ENCODE measurements at places on chromosomes 1 and 21.

DNA sequence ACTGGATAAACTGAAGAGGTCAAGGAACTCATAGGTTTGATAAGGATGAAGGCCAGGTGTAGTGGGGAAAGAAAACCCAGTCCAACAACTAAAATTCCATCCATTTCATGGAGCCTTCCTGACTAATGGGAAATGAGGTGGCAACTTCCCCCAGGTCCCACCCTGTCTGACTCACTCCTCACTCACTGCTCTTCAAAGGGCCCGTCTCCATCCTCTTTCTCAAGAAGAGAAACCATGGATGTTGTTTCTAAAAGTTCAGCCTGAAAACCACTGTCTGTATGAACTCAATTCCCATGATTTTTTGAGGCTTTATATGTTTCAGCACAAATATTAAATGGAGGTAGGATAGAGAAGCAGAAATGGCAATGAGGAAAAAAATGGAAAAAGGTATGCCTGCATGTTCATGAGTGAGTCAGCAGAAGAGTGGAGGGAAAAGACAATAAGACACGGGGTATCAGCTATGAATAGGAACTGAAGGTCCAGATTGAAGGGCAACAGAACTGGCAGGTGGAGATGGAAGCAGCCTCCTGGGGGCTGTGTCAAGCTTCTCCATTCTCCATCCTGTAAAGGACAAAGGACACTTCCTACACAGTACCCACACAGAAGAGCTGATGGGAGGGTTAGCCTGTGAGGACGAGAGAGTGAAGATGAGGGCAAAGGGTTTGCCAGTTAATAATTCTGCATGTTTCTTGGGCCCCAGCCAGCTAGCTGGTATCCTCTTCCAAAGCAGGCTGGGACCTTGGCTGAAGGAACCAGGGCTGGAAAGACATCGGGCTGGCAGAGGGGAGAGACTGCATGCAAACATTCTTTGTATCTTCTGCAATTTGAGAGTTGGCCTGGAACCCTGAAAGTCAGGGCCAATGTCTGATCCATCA is 5.5 kb upstream of the ELOVL1 start:
- DNase-seq, result no peak

DNA sequence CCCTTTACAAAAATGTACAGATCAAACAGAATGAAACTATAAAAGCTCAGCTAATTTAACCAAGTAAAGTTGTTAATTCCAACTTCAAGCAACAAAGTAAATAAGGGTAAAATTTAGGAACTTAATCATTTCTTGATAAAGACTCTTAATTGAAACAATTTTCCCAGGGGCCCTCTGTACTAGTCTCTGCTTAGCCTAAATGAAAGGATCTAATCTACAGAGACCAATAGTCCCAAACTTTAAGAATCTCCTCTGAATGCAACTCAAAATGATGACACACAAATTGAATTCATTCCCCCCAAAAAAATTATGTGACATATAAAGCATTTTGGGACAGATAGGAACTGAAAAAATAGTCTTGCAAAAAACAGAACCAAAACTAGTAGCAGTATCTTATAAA is 16.6 kb downstream of the EYA3 start:
- no peak for DNase-seq

DNA sequence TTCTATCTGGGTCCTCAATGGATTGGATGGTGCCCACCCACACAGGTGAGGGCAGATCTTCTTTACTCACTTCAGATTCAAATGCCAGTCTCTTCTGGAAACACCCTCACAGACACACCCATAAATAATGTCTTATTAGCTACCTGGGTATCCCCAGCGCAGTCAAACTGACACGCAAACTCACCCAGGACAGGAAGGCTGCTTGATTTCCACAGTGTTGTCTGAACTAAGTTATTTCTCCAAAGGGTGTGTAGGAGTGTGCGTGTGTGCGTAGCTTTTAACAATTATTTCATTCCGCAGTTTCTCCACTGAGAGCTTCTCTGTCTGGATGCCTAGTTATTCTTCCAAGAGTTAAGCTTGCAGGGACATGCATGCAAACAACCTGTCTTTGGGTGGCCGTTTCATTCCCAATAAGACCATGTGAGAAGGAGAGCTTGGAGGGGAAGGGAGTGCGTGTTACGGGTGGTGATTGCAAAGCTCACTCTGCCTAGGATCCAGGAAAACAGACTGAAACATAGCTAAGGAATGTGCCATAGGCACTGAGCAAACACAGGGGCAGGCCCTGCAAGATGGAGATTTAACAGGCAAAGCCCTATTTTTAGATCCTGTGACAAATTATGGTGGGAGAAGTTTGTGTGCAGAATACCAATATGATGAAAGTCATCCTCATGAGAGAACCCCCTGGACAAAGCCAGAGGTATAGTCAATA is 269.7 kb downstream of the DYRK1A start:
- peak; percentile 14 for DNase-seq

DNA sequence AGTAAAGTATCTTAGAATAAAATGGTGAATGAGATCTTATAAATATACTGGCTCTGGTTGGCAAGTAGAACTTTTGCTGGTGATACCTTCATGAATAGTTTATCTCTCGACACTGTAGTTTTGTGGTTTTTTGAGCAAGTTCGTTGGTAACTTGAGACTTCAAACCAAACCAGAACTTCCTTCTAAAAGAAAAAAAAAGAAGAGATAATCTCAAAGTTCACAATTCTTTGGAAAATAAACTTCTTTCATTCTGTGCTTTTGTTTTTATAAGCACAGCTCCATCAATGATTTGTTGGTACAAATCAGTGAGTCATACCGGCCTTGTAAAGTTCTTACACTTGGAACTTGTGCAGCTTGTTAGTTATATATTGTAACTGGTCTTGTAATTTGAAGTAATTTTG is 2.3 kb downstream of the HIPK1 start:
- no peak for DNase-seq

GRCh38 chr21:18801468-18801867 is 397.9 kb upstream of the TMPRSS15 start:
- DNase-seq, result peak; percentile 36

- DNase-seq, result no peak
Measured at GRCh38 chr1:214332946-214333798, 52.2 kb downstream of the SMYD2 start.

GRCh38 chr1:11507309-11507708 is 28.4 kb downstream of the DISP3 start:
- no peak for DNase-seq

GRCh38 chr1:82226186-82226505 is 425.4 kb downstream of the ADGRL2 start:
- peak; percentile 7 for DNase-seq

- no peak for DNase-seq
Measured at GRCh38 chr1:195005338-195005737, 1602.9 kb downstream of the KCNT2 start.

DNA sequence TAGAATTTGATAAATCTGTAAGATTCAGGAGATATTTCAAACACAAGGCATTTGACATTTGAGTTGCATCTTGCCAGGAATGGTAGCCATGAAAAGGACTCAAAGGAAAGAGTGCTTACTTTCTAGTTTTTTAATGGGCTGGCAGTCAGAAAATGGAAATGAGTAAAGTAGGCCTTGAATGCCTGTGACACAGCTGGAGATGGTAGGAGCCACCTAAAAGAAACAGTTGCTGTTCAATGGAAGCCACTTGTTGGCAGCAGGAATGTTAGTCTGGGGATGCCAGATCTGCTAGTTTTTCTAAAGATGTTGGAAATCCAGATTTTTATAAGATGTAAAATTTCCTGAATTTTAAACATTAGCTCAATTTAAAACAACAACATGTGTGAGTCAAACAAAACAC is 43.6 kb downstream of the CACHD1 start:
- no peak for DNase-seq

- DNase-seq, result no peak
Measured at GRCh38 chr1:3999941-4000735, 100.1 kb upstream of the C1orf174 start.

- DNase-seq, result no peak
Measured at GRCh38 chr21:45334591-45335081, 46.9 kb upstream of the POFUT2 start.

DNA sequence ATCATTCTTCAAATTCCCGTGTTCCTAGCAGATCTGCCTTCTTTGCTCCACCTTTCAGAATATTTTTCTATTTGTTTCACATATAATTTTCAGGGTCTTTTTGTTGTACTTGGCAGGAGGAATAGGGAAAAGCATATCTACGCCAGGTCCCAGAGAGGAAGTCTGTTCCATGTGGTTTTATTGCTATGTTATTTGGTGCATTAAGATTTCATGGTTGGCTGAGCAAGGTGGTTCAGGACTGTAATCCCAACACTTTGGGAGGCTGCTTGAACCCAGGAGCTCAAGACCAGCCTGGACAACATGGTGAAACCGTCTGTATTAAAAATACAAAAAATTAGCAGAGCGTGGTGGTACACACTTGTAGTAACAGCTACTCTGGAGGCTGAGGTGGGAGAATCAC is 36.1 kb downstream of the COL6A1 start:
- DNase-seq, result no peak

- DNase-seq, result no peak
Measured at GRCh38 chr1:4170548-4171340, 270.7 kb upstream of the C1orf174 start.

GRCh38 chr21:30306884-30307283 is 13.2 kb downstream of the KRTAP26-1 start:
- DNase-seq, result no peak

DNA sequence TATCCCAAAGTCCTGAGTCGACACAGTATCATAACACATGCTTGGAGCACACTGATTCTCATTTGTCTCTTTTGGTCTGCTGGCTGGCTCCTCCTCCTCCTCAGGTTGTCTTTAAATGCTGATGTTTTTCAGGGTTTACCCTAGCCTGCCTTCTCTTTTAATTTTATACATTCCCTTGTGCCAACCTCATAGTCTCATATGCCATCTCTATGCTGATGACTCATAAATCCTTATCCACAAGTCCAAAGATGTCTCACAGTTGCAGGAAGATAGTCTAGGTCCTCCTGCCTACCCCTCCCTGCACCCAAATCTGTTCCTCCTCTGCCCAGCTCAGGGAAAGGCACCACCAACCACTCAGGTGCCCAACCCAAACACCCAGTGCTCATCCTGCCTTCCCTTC is 108.3 kb downstream of the SIPA1L2 start:
- no peak for DNase-seq

- peak; percentile 38 for DNase-seq
Measured at GRCh38 chr1:27074175-27074780, 61.6 kb upstream of the TENT5B start.

DNA sequence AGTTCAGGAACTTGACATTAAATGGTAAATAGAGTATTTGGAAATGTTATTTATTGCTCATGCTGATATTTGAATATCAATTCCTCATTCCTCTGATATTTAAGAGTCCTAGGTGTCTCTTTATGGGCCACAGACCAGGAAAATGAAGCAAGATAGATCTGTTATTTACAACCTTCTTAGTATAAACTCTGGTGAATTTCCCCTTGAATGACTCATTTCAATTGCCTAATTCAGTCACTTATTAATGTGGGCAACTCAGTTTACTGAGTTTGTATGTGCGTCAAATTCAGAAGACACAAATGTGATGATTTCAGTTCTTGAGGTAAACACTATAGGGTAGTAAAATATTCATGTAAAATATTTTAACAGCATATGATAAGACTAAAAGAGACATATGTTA is 1404.4 kb upstream of the PRMT6 start:
- DNase-seq, result no peak

GRCh38 chr1:13888351-13888986 is 188.5 kb downstream of the PRDM2 start:
- no peak for DNase-seq

- no peak for DNase-seq
Measured at GRCh38 chr1:212286556-212287131, 1.4 kb downstream of the PPP2R5A start.

GRCh38 chr1:216032961-216033614 is 390.2 kb downstream of the USH2A start:
- DNase-seq, result no peak

DNA sequence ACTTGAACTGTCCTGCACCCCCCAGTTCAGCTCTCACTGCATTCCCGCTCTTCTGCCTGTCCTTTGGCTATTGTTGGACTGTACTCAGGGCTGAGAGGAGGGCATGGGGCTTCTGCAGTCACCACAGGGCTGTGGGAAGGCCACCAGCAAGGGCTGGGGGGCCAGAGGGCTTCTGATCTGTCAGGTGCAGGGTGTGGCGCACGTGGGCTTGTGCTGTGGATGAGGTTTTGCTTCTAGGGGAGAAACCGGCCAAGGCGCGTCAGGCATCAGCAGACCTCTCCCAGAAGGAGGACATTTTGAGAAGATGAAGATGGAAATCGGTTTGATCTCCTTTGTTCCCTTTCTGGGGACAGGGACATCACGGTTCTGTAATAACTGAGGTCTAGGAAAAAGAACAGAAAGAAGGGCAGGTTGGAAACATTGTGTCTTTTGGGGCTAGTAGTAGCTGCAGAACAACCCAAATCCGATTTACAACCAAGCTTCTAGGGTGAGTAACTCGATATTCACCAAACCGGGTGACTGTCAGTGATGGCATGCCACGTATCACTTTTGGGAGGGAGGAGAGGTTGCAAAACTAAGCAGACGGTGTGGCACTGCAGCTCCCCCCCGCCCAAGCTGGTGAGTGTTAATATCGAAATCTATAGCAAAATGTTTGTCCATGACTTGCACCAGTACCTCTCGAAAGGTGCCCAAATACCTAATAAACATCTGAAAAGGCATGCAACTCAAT is 40.9 kb downstream of the AGPAT3 start:
- DNase-seq, result no peak

- no peak for DNase-seq
Measured at GRCh38 chr1:85135392-85135798, 65.4 kb downstream of the SYDE2 start.

DNA sequence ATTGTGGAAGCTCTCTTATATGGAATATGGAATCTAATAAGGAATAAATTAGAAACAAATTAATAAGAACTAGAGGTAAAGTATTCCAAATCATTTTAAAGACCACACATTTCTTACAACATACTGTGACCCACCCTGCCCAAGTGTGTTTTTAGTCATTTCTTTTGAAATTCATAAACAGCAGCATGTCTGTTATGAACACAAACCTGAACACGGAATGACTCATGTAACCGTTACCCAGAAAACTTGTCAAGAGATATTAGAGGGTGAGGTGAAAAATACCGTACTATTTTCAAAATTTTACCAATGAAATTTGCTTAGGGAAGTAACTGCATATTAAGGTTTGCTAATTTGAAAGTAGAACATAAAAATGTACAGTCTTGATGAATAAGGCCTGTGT is 48.4 kb downstream of the SNX7 start:
- DNase-seq, result no peak

- no peak for DNase-seq
Measured at GRCh38 chr1:8409106-8409505, 91.2 kb downstream of the SLC45A1 start.

- no peak for DNase-seq
Measured at GRCh38 chr1:8274352-8274751, 43.6 kb upstream of the SLC45A1 start.

DNA sequence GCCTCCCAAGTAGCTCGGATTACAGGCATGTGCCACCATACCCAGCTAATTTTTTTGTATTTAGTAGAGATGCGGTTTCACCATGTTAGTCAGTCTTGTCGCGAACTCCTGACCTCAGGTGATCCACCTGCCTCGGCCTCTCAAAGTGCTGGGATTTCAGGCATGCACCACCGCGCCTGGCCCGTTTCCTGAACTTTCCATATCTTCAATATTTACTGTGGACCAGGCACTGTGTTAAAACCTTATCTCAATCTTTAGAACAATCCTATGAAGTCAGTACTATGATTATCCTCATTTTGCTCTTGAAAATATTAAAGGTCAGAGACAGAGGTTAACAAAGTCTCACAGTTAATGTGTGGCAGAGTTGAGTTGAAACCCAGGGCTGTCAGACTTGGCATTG is 1.6 kb upstream of the ADCY10 start:
- no peak for DNase-seq
